ENCODE measurements at places on chromosomes 12 and 14.

DNA sequence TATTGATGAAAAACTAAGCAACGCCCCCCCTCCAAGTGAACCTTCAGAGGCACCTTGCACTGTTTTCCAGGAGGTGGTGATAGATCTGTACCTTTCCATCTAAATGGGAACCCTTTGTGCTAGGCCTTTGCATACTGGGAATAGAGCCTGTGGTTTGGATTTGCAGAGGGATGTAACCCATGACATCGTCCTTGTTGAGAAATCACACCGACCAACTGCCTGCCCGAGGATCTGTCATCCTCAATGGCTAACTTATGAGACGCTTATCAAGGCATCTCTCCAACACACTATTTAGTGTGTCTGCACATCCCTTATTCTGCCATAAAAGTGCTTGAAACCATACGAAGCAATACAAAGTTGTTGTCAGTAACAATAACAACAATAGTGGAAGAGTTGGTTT lies 22.9 kb downstream of the NTN4 start:
- no peaks in the 10 kb centered on the region for H3K4me1 ChIP-seq
- H3K27ac ChIP-seq, result no peak overlapping the region
- DNase-seq, result no peak

DNA sequence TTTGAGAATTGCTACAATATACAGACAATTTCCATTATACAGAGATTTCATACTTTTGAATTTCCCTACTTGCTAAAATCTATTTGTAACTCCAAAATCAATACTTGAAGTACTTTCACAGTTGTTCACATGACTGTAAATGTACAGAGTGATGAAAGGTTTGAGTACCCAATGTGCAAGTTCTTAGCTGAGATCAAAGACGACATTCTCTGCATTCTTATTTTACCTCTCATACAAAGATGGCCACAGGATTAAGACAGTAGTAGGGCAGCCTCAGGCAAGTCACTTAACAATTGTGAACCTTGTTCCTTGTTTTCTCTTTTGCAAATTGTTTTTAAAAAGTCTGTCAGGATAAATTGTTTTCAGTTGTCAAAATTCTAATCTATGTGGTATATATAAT lies 255.9 kb upstream of the KITLG start:
- no peaks in the 10 kb centered on the region for H3K4me1 ChIP-seq
- DNase-seq, result no peak
- H3K27ac ChIP-seq, result no peak overlapping the region
- H3K4me3 ChIP-seq, result no peak overlapping the region
- no peaks in the 10 kb centered on the region for H3K27me3 ChIP-seq
- no peaks in the 10 kb centered on the region for H3K36me3 ChIP-seq

DNA sequence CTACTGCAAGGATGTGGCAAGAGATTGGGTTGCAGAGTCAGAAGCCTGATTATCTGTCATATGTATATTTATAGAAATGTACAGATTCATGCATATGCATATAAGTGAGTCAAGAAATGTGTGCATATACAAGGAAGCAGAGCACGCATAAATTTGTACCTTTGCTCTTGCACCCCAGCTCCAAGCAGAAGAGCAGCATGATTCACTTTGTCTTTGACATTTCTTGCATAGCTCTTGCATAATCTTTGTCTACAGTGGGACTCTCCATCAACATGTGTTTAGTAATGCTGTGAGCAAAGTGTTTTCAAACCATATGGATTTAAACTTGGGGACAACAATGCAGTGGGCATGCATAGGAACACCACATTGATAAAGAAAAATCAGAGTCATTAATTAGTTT lies 330.7 kb upstream of the DCN start:
- no peaks in the 10 kb centered on the region for H3K4me1 ChIP-seq
- H3K27me3 ChIP-seq, result no peaks in the 10 kb centered on the region
- no peak for DNase-seq
- H3K27ac ChIP-seq, result no peak overlapping the region

- no peak for DNase-seq
- no peaks in the 10 kb centered on the region for H3K36me3 ChIP-seq
- no peak overlapping the region for H3K4me3 ChIP-seq
- peaks cover 3% of the 10 kb centered on the region for H3K27me3 ChIP-seq
Measured at GRCh38 chr14:56715938-56716337, 94.3 kb downstream of the OTX2 start.

GRCh38 chr14:23604675-23605170 lies 26.1 kb upstream of the JPH4 start:
- H3K4me3 ChIP-seq, result no peak overlapping the region
- DNase-seq, result no peak

DNA sequence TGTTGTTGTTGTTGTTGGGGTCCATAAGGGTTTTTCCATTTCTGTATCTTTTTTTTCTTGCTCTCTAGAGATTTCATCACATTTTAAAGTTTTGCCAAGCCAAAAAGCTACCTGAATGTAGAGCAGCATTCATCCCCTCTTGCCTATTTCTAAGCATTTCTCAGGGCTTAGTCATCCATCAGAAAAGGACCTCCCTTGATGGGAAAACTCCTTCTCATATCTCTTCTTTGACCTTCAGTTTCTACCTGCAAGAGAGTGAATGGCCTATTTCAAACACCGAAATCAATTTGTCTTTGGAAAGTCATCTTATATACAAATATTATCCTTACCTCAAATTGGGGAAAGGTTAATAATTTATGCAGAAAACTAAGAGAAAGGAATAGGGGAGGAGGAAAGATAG lies 4.5 kb downstream of the MYBPC1 start:
- peaks cover 8% of the 10 kb centered on the region for H3K27me3 ChIP-seq
- H3K27ac ChIP-seq, result no peak overlapping the region
- peaks cover 4% of the 10 kb centered on the region for H3K4me1 ChIP-seq
- H3K4me3 ChIP-seq, result no peak overlapping the region
- no peaks in the 10 kb centered on the region for H3K36me3 ChIP-seq

DNA sequence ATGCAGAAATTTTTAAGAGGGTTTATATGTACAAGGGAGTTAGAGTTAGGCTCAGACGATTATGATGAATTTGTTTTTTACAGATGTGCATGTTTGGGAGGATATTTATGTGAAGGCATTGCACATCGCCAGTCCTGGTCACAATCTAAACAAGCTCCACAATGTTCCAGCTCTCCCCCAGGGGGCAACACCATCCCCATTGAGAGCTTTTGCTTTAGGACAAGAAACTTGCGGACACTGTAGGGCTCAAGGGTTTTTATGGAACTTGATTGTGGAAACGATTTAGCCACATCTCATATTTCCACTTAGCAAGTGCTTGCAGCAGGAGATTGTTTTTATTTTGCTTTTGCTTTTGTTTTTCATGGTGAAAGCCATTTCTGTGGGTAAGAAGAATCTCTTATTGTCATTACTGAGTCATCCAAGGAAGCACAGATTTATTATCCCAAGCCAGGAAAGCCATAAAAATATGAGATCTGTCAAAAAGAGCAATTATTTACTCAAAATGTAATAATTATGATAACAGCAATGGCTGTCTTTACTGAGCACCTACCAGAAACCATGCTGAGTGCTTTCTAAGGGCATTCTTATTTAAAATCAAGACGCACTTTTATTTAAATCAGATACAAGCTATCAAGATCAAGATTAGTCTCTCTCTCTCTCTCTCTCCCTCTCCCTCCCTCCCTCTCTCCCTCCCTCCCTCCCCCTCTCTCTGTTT lies 276.7 kb upstream of the SRRM4 start:
- H3K27me3 ChIP-seq, result no peaks in the 10 kb centered on the region
- no peak for DNase-seq
- no peak overlapping the region for H3K27ac ChIP-seq
- no peaks in the 10 kb centered on the region for H3K36me3 ChIP-seq
- no peak overlapping the region for H3K4me3 ChIP-seq

DNA sequence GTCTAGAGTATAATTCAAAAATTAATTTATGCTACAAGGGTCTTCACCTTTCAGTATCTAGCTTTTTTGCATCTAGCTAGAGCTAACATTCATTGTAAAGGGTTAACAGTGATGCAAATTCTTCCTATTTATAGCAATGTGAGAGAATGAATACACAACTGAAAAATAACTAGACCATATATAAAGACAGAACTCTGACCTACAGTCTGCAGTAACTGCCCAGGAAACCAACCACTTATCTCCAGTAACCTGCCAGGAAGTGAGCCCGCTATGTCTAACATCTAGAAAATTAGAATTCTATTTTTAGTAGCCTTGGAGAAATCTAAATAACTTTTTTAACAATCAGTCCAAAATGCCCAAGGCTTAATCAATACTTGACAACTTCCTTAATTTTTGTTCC lies 1021.9 kb downstream of the LRFN5 start:
- DNase-seq, result no peak
- H3K27ac ChIP-seq, result no peak overlapping the region
- no peaks in the 10 kb centered on the region for H3K27me3 ChIP-seq

DNA sequence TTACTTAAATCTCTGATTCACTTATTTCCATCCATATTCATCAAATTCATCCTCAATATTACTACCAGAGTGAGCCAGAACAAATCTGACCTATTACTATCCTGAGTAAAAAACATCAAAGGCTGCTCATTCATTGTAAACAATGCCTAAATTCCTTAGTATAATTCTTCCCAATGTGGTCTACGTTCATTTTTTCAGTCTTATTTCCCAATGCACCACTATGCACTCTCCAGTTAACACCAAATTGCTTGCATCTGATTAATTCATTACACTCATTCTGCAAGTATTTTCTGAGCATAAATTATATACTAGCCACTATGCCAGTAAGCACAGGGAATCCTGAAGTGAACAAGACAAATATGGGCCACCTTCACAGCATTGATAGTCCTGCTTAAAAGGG lies 110.0 kb downstream of the EPS8 start:
- H3K4me1 ChIP-seq, result no peaks in the 10 kb centered on the region
- no peak for DNase-seq
- H3K27ac ChIP-seq, result no peak overlapping the region
- peaks cover 3% of the 10 kb centered on the region for H3K27me3 ChIP-seq
- H3K36me3 ChIP-seq, result no peaks in the 10 kb centered on the region

GRCh38 chr14:31834616-31835015 lies 242.5 kb upstream of the ARHGAP5 start:
- no peak overlapping the region for H3K27ac ChIP-seq
- DNase-seq, result no peak
- H3K4me1 ChIP-seq, result no peaks in the 10 kb centered on the region
- H3K36me3 ChIP-seq, result peaks cover 15% of the 10 kb centered on the region

DNA sequence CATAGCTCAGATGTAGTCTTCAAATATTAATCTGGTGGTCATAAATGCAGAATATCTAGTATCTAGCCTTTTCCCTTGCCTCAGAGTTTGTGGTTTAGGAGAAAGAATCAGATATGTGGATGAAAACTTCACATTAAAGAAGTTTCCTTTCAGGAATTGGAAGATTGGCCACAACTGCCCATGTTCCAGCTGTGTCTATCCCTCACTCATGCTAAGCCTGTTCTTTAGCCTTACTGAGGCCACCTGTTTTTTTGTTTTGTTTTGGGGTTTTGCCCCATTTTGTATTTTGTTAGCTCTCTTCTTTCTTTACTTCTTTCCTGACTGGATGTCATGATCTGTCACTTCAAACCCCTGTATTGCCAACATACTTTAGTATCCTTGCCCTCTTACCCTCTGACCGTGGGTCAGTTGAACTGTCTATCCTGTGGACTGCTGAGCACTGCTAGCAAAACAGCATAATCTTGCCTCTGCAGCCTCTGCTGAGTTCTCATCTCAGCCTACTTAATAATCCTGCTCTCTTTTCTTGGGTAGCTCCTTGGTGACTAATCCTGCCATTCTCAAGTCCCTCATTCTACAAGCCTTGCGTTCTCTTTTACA lies 22.0 kb upstream of the CCT2 start:
- H3K27ac ChIP-seq, result no peak overlapping the region
- H3K27me3 ChIP-seq, result no peaks in the 10 kb centered on the region
- no peak for DNase-seq

DNA sequence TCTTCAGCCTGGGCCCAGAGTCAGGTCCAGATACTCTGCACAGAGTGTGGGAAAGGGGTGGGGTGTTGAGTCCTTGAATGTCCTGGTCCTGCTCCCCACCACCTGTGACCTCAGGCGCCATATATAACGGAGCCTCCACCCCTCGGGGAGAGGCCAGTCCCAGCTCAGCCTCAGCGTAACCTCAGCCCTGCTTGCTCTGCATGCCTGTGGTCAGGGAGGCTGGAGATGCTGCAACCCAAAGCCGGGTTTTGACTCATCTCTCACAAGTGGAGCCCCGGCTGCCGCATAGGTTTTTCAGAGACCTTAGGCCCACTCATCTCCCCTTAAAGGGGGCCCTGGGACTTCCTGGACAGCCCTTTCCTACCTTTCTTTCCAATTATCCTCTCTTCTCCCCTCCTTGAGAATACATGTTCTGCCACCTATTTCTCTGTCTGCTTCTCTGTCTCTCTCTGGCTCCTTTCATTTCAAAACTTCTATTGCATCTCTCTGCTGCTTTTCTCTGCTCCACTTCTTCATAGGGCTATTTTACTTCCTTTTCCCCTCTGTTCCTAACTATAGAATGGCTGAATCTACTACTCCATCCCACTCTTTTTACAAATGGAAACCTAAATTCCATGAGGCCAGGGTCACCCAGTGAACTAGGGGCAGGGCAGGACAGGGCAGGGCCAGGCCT lies 1.2 kb downstream of the ITGB7 start:
- peak overlapping the region; percentile 90 for H3K4me3 ChIP-seq
- H3K27ac ChIP-seq, result peak overlapping the region; percentile 88
- no peaks in the 10 kb centered on the region for H3K27me3 ChIP-seq
- DNase-seq, result peak; percentile 85

DNA sequence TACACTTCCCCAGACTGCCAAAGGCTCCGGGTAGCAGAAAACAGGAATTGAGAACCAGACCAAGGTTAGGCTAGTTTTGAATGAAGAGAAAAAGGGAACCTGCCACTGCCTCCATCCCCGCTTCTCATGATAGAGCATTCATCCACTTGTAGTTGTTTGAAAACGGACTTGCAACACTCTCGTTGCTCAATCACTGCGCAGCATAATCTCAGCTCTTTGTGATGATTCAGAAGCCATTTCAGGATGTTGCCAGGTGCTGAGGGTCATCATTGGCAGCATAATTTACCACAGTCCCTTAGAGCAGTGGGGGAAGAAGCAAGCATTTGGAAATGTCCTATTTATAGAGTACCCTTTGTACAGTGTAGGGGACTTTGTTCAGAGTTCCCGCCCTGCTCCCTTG lies 25.6 kb downstream of the KCNK13 start:
- no peaks in the 10 kb centered on the region for H3K4me1 ChIP-seq
- peaks cover 24% of the 10 kb centered on the region for H3K27me3 ChIP-seq
- H3K27ac ChIP-seq, result no peak overlapping the region
- no peak overlapping the region for H3K4me3 ChIP-seq
- DNase-seq, result no peak
- no peaks in the 10 kb centered on the region for H3K36me3 ChIP-seq

- H3K27me3 ChIP-seq, result peaks cover 3% of the 10 kb centered on the region
- peaks cover 40% of the 10 kb centered on the region for H3K4me1 ChIP-seq
- DNase-seq, result no peak
- H3K27ac ChIP-seq, result no peak overlapping the region
Measured at GRCh38 chr14:70893858-70894291, 13.4 kb upstream of the PCNX1 start.

GRCh38 chr12:102961466-102961855 lies 4.0 kb downstream of the ASCL1 start:
- H3K4me3 ChIP-seq, result no peak overlapping the region
- H3K27me3 ChIP-seq, result peaks cover 97% of the 10 kb centered on the region
- peaks cover 39% of the 10 kb centered on the region for H3K4me1 ChIP-seq
- H3K27ac ChIP-seq, result no peak overlapping the region
- DNase-seq, result no peak
- H3K36me3 ChIP-seq, result peaks cover 1% of the 10 kb centered on the region

- H3K4me1 ChIP-seq, result no peaks in the 10 kb centered on the region
- H3K36me3 ChIP-seq, result no peaks in the 10 kb centered on the region
- no peak for DNase-seq
- H3K27ac ChIP-seq, result no peak overlapping the region
- no peak overlapping the region for H3K4me3 ChIP-seq
- H3K27me3 ChIP-seq, result no peaks in the 10 kb centered on the region
Measured at GRCh38 chr12:129826273-129826672, 77.6 kb downstream of the TMEM132D start.

All from activated naive CD8-positive, alpha-beta T cell treated with anti-CD3 and anti-CD28 coated beads for 36 hours (primary cell).